Activated CD4-positive, alpha-beta T cell treated with anti-CD3 and anti-CD28 coated beads for 4 hours (primary cell): ENCODE measurements at places on chromosomes 7 and 10.

DNA sequence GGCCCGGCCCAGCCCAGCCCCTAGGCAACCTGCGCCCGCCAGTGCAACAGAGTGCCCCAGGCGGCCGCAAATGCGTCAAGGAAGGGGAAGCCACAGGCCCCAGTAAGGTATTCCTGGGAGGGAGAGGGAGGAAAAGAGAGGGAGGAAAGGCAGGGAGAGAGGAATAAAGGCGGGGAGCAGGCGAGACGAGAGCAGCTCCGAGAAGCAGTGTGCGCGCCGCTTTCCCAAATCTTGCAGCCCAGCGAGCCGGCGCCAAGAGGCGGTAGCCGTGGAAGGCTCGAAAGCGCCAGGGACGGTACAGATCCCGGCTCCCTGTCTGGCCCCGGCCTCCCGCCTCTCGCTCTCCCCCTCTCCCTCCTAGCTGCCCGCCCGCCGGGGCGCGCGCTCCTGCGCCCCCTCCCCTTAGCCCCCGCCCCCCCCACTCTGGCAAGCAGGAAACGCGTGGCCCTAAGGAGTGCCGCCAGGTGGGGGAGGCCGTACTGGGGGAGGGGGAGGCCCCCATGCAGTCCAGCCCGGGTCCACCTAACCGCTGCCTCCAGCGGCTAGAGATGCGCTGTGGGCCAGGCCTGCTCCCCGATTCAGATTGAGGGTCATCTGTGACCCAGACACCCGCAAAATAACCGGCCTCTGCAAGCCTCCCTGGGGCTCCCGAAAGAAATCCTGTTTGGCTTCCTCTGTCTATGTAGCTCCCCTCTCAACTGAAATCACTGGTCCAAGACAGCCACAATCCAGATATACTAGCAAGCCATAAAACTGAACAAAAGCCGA, 4.3 kb downstream of the HOXA10 start:
- DNase-seq: no peak

GRCh38 chr7:142557971-142558582, 191.2 kb upstream of the PRSS1 start:
- DNase-seq: peak; percentile 38

DNA sequence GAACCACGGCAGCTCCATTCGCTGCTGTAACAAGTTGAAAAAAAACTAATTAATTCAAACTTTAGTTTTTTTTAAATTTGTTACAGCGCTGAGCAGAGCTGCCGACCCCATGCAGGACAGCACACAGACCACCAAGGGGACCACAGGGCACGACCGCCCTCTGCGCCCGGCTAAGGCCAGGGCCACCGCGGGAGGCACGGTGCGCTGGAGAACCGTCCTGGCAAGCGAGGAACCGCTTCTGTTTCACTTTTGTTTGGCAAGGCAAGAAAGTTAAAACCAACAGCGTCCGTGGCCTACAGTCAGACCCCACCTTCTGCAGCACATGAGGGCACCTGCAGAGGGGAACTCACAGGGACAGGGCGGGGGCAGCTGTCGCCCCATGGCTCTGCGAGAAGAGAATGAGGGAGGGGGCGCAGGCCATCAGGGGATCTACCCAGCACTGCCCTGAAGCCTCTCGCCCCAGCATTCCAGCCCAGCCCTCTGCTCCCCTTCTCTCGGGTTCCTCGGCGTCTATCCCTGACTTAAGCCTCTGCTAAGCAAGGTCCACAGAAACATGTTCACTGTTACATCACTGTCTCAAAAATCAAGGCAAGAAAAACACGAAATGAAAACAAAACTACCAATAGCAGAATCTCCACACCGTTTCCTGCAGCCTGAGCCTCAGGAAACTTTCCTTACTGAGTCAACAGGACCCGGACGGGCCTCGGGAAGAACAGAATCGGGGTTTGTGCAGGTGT, 204.4 kb downstream of the DIP2C start:
- peak; percentile 26 for DNase-seq

- no peak for DNase-seq
Observed at GRCh38 chr10:17200001-17200911, 1.2 kb downstream of the TRDMT1 start.

DNA sequence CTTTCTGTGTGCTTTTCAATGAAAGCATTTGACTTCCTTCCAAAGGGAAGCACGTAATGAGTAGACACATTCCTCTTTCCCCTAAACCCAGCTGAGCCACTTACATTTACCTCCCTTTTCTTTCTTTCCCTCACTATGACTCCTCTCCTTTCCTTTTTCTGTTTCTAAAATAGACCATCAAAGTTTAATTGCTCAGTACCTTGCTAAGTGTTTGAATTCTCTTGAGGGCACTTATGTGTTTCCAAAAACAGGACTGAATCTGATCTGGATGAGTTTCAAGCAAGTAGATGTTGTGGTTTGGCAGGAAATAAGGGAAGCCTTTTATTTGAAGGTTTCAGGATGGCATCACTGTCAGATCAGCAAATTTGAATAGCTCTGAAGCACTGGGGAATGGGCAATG, 396.2 kb downstream of the REEP3 start:
- DNase-seq: no peak

GRCh38 chr10:100993986-100994708, 5.5 kb upstream of the LZTS2 start:
- DNase-seq: no peak

- DNase-seq: no peak
Observed at GRCh38 chr10:113303544-113304146, 249.2 kb upstream of the HABP2 start.

DNA sequence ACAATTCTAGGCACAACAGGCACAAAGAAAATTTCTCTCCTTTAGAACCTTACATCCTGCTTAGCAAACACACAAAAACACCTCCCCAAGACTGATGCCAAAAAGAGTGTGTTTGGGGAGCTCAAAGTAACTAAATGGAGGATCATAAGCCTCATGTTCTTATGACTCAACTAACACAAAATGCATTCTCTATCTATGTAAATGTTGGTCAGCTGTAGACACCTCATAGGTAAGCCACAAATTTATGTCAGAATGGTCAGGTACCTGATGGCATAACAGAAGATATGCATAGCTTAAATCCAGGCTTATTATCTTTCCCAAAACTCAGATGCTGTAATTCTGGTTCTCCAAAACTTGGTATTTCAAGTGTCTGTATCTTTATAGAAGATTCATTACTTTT, 315.1 kb downstream of the C7orf25 start:
- no peak for DNase-seq

DNA sequence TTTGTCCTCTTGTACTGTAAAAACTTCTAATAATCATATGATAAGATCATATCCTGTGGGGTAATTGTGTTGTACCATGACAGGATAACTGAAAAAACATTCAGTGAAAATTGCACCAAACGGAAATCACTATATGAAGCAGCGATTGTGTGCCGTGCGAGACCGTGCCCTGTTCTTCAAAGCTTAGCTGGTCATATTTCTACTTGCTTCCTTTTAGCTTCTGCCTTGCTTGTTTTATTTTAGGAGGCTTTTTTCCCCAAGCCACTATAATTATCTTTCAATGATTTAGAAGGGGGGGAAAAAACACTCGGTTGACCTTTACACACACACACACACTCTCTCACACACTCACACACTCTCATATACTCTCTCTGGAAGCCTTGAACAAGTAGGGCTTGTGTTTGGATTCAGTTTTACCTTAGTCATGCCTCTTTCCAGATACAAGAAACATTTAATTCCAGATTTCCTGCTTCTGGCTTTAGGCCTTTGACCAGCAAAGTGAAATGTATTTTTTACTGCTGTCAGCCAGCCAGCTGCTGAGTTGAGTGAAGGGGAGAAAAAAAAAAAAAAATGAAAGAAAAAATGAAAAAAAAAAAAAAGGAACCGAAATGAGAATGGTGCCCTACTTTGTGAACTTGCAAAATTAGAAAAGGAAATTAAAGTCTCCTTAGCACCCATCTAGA, 181.4 kb downstream of the ARID5B start:
- peak; percentile 36 for DNase-seq

- no peak for DNase-seq
Observed at GRCh38 chr10:129730272-129730992, 233.6 kb downstream of the EBF3 start.

DNA sequence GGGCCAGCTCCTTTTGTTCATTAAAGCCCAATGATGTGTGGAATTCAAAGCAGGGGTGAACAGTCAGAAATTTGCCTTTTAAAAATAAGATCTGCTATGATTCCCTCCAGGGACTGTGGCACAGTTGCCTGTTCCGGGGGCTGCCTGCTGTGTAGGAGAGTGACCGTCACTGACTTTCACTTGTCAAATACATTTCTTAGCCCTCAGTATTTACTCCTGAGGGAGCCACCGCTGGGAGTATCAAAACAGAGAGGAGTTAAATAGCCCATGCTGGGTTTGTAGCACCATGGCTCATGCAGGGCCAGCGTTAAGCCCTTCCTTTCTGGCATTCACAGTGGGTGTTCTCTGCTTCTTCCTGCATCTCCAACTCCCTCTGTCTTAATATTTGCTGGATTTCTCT, 897.8 kb downstream of the SORCS3 start:
- DNase-seq: no peak

GRCh38 chr7:88927-89231, 103.5 kb upstream of the FAM20C start:
- DNase-seq: no peak

- DNase-seq: no peak
Observed at GRCh38 chr7:79692015-79692414, 238.5 kb upstream of the MAGI2 start.

DNA sequence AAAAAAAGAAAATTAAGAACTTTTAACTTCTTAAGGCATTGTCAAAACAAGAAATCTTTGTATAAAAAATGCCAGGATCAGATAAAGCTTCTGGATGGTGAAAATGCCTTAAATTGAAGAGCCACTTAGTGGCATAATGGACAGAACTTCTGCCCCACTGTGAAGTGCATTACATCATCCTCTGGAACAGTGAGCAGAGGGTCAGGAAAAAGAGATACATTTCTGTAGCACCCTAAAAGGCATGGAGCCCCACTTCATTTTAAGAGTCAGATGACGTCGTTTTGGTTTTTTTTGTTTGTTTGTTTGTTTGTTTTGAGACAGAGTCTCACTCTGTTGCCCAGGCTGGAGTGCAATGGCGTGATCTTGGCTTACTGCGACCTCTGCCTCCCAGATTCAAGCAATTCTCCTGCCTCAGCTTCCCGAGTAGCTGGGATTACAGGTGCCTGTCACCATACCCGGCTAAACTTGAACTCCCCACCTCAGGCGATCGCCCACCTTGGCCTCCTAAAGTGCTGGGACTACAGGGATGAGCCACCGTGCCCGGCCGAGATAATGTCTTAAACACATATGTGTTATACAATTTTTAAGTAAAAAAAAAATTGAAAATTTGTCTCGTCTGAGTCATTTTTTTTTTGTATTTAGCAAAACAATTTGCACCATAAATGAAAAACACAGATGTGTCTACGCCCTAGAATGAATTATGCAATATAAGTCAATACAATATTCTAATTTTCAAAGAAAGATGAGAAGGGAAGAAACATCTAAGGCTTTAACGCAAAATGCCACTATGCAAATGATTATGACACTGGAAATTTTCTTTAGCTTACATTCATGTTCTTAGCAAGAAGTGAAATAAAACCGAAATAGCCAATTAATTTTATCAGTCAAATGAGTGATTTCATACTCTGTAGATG, 29.2 kb downstream of the SLC13A1 start:
- DNase-seq: no peak

GRCh38 chr7:70389531-70390151, 742.3 kb upstream of the GALNT17 start:
- DNase-seq: no peak

GRCh38 chr10:115091161-115091560, 2.0 kb upstream of the ATRNL1 start:
- no peak for DNase-seq

GRCh38 chr7:152145853-152146466, 120.5 kb downstream of the GALNT11 start:
- DNase-seq: peak; percentile 32

DNA sequence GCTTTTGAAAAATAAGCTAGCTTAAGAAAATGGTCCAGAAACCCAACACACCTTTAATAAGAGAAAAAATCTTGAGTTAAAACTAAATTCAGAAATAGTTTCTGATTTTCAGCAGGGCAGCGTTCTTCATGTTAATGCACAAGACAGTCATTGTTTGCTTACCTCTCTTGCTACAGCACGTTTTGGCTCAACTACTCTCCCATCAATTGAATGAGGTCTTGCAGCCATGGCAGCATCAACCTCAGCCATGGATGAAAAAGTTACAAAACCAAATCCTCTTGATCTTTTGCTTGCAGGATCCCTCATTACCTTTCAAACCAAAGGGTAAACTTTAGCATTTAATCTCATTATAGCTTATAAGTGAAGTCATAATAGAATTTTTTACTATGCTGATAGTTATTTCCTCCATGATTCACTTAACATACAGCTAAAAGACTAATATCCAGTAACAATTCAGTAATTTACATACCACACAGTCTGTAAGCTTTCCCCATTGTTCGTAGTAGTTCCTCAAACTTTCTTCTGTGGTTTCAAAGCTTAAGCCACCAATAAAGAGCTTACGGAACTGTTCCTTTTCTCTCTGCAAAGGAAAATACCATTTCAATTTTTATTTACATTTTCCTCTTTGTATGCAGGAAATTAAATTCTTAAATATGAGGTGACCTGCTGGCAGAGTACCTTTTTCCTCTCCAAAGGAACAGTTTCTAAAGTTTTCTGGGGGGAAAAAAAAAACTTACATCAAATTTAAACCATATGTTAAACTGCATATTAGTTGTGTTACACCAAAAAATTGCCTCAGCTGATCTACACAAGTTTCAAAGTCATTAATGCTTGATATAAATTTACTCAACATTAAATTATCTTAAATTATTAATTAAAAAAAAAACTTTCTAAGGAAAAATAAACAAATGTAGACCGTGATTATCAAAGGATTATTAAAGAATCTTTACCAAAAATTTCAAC, 3.1 kb downstream of the HNRNPA2B1 start:
- no peak for DNase-seq

- DNase-seq: no peak
Observed at GRCh38 chr10:70837660-70838059, 21.9 kb downstream of the SGPL1 start.

- DNase-seq: no peak
Observed at GRCh38 chr7:81159402-81159801, 240.6 kb upstream of the SEMA3C start.

DNA sequence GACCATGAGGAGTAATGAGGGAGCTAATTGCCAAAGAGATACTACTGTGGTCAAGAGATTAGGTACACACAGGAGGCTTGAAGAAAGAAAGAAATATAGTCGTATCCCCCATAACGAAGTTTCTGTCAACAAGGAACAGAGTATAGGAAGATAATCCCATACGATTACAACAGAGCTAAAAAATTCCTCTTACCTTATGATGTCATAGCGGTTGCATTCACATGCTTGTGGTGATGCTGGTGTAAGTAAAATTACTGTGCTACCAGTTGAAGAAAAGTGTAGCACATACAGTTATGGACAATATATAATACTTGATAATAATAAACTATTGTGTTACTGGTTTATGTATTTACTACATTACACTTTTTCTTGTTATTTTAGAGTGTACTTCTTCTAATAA, 51.6 kb upstream of the CASD1 start:
- no peak for DNase-seq

GRCh38 chr10:114711869-114712250, 53.8 kb upstream of the ABLIM1 start:
- no peak for DNase-seq

- no peak for DNase-seq
Observed at GRCh38 chr7:113715981-113716856, 202.6 kb downstream of the PPP1R3A start.

- peak; percentile 38 for DNase-seq
Observed at GRCh38 chr10:101272229-101272868, 43.1 kb upstream of the LBX1 start.
